ENCODE measurements at places on chromosomes 5 and 9.

- DNase-seq = no peak
Observed at GRCh38 chr5:36334315-36334714, 32.6 kb upstream of the RANBP3L start.

DNA sequence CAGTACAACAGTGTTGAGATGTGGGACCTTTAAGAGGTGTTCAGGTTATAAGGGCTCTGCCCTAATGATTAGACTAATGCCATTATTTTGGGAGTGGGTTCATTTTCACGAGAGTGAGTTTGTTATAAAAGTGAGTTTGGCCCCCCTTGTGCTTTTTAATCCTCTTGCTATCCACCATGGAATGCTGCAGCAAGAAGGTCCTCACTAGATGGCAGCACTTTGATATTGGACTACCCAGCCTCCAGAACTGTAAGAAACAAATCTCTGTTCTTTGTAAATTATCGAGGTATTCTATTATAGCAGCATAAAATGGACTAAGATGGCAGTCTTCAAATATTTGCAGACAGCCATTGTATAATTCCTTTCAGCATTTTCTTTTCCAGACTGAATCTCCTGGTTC, 212.4 kb downstream of the LRRC70 start:
- no peak for DNase-seq

DNA sequence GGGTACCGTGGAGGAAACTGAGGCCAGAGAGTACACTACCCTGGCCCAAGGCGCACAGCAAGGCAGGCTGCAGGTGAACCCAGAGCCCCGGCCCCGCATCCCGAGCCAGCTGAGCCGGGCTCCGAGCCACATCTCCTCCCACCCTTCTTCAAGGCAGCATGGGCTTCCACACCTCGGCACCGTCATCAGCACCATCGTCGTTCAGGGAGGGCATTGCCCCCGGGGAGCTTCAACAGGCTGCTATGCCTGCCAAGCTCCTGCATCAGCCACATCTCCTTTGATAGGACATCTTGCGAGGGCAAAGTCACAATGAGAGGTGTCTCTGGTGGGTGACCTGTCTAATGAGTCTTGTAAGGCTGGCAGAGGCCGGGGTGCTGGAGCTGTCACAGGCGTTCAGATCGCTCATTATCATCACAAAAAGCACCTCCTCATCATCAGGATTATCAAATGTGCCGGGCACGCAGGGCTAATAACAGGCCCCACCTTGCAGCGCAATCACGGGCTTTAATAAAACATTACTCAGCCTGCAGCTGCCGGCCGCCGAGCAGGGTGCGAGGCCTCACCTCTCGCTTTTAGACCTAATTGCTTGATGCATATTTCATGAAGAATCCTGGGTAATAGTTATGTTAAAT, 20.0 kb upstream of the SLC25A51 start:
- DNase-seq = no peak

DNA sequence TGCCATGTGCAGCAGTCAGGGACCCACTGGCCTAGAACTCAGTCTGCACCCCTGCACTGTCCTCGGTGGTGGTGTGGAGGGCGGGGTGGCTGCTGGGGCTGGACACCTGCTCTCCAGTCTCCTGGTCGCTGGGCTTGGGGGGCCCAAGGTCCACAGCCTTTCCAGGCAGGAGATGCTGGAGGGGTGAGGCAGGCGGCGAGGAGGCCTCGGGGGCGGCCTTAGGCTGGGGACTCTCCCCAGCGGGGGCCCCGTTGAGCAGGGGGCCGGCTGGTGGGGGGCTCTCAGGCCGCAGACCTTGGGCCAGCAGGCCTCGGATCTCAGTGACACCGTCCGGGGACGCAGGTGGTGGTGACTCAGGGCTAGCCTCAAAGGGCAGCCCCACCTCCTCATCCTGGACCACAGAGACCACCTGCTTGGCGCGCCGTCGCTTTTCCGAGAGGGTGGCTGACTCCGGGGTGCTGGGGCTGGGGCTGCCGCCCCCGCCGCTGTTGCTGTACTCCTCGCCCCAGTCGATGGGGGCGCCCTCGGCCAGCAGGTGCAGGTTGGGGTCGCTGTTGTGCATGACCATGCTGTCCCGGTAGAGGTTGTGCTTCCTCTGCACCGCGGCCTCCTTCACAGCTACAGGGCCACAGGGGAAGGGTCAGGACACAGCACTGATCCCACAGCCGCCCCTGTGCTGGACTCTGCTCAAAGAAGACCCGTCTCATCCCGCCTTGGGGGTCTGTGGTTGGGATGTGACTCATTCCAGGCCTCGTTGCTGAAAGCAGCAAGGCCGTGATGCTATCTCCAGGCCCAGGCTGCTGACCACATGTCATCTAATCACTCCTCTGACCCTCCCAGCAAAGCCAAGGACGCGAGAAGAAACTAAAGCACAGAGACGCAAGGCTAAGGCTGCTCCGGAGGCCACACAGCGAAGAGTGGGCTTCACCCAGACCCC, 55.8 kb downstream of the LRSAM1 start:
- DNase-seq = no peak

- no peak for DNase-seq
Observed at GRCh38 chr9:93509084-93509483, 55.7 kb upstream of the FAM120AOS start.
